ENCODE measurements at places on chromosomes 7 and 10. TPM values are rescaled to one million over a fixed set of nuclear protein-coding genes. Genes with fewer than 3 reads are reported as not detected.

DNA sequence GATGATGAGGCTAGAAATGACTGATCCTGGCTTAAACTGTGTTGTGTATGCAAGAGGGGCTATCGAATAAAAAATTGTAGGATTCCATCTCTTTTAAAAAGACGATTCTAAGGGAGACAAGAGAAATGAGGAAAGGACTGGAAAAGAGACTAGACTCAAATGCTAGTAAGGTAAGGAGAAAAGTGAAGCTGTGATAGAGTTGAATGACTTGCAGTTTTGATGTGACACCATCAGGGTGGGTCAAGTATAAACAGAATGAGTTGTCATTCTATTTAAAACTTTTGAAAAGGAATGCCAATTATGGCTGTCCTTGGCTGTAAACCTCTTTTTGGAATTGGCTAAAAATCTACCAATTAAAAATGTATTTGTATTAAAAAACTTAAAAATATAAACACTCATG is 184.5 kb upstream of the PHF14 start:
- no peak for DNase-seq

GRCh38 chr7:371779-372545 is 82.0 kb downstream of the FOXL3 start:
- DNase-seq: no peak

DNA sequence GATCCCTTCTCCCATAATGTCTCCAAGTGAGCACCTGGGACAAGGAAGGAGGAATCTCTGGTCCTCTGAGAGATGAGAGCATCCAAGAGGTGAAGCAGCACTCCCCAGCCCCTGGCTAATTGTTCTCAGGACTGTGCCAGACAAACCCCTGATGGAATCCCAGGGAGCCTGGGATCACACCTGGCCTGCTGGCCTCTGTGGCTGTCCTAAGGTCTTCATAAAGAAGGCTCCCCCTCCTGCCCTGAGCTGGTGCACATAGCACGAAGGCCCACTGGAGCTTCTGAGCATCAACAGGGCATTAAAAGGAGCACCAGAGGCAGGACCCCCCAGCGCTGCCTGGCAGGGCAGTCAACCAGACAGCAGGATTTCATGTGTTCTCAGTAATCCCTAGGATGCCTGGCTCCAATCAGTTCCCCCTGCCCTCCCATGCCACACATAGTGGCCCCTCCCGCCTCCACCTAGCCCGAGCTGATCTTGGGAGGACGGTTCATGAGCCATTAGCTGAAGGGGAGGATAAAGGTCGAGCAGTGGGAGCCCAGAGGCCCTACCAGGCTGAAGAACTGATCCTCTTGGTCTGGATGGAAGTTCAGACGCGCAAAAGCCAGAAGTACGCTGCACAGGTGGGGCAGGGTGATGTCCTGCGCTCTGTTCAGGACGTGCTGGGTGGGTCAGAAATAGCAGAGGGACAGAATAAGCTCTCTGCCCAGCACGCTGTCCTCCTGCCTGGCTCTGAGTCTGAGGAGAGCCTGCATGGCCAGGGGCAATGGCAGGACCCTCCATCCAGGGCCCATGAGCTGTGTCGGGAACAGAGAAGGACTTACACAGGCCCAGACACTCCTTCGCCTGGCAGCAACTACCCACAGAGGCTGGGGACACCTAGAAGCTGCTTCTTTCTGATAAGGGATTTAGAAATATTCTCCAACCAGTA is 8.4 kb downstream of the TBRG4 start:
- DNase-seq: no peak

DNA sequence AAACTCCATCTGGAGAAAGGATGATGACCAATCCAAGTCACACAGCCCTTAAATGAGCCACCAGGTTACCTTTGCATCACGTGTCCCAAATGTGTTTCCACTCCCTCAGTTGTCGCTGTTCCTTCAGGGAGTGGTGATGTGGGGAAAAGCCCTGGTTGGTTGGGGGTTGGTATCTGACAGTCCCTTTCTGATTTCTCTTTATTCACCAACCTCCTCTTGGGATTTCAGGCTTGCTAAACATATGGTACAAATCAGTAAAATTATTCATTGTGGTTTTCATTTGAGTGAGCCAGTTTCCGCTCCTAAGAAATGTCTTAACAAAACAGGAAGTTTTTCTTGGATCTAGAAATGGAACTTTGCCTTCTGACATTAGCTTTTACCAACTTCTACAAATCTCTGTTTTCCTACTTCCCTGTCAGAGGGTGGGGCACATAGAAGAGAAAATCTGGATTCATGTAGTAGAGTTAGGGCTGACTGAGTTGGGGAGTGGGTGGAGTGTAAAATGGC is 40.0 kb upstream of the KMT2E start:
- no peak for DNase-seq

GRCh38 chr7:17236171-17236570 is 62.3 kb upstream of the AHR start:
- no peak for DNase-seq

DNA sequence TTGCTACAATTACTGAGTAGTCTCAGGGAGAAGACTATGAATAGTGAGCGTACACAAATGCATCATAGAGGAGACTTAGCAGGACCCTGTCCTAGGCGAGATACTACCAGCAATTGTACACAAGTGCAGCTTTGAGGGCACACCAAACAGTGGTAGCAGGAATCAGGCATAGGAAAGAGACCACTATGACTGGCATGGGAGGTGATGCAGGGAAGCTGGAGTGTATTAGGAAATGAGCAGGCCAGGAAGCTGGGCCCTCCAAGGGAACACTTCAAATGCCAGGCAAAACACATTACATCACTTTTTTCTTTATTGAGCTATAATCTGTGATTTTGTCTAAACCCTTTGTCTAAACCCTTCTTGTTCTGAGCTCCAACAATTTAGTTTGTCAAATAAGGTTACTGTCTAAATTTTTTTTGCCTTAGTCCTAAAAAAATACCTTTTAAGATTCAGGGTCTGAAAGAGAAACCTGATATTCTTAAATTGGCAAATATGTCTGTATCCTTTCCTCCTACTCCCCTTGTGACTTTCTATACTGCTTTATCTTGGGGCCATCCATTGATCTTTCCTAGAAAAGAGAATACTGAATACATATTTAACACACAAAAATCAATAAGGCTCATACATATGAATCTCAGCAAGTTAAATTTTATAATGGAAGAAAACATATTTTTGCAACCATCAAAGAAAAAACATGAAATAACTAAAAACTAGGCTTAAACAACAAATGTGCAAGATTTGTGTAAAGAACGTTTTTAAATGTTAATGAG is 193.8 kb upstream of the PHYHIPL start:
- no peak for DNase-seq

DNA sequence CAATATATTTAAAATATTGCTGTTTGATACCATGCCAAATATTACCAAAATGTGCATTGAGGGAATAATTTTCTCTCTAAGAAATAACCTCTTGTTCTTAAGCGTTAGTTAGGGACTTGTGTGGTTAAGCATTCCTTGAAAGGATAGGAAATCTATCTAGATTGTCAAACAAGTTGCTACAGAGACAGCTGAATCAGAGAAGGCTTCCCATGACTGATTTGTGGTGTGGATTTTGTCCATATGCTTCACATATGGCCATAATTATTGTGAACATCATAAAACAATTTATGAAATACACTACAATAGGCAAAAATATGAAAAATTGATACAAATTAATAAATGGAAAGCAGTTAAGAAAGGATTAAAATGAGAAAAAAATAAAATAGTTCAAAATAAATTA is 96.3 kb downstream of the GNAT3 start:
- DNase-seq: no peak

GRCh38 chr7:16114633-16115032 is 306.7 kb downstream of the CRPPA start:
- DNase-seq: peak; percentile 52

Gene MAGI2
- total RNA-seq: 0.22 TPM

Gene DYNC1I1
- total RNA-seq: not detected

Gene CFAP69
- total RNA-seq: 4.1 TPM

Gene GPR85
- not detected for total RNA-seq

Gene PODXL
- 37.5 TPM for total RNA-seq

Gene TEX47
- not detected for total RNA-seq

Measured in HCT116 (cell line).